GM12878 (cell line): ENCODE measurements at places on chromosomes 2 and 18. TPM values are rescaled to one million over a fixed set of nuclear protein-coding genes. Genes with fewer than 3 reads are reported as not detected.

DNA sequence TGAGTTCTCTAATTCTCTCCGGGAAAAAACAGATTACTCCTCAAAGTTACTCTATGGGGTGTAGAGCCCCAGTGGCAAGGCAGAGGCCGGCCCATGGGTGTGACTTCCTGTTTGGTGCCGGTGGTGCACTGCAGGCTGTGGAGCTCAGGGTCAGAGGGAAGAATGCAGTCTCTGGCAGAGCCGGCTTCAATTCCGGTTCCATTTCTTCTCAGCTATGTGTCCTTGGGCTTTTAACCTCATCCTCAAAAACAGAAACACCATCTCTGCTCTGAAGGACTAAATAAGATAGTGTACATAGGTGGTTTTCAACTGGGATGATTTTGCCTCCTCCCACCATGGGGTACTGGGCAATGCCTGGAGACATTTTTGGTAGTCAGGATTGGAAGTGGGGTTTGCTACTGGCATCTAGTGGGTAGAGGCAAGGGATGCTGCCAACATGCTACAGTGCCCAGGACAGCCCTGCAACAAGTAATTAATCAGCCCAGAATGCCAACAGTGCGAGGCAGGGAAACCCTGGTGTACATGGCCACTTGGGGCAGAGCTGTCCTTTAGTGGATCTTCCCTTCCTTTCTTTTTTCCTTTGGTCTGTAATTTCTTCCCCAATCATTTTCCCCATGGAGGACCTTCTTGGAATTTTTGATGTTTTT lies 81.2 kb downstream of the INSIG2 start:
- DNase-seq: no peak

DNA sequence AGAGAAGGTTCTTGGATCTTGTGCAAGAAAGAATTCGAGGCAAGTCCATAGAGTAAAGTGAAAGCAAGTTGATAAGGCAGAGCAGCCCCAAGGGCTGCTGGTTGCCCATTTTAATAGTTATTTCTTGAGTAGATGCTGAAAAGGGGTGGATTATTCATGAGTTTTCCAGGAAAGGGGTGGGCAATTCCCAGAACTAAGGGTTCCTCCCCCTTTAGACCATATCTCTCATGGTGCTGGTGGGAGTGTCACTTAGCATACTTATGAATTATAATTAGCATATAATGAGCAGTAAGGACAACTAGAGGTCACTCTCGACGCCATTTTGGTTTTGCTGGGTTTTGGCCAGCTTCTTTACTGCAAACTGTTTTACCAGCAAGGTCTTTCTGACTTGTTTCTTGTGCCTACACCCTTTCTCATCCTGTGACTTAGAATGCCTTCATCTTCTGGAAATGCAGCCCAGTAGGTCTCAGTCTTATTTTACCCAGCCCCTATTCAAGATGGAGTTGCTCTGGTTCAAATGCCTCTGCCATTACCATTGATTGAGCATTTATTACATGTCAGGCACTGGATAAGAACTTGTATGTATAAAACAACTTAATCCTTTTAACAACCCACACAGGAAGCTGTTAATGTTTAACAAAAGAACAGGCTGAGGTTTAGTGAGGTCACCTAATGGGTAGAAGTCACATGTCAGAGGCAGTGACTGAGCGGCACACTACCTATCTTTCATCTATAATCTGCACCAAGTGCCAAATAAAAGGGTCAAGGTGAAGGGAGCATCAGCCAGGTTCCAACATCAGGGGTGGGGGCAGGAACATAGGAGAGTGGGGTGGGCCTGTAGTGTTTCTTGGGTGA lies 250.9 kb downstream of the ICOS start:
- no peak for DNase-seq

GRCh38 chr2:109435901-109436598 lies 177.7 kb downstream of the SEPTIN10 start:
- DNase-seq: no peak

DNA sequence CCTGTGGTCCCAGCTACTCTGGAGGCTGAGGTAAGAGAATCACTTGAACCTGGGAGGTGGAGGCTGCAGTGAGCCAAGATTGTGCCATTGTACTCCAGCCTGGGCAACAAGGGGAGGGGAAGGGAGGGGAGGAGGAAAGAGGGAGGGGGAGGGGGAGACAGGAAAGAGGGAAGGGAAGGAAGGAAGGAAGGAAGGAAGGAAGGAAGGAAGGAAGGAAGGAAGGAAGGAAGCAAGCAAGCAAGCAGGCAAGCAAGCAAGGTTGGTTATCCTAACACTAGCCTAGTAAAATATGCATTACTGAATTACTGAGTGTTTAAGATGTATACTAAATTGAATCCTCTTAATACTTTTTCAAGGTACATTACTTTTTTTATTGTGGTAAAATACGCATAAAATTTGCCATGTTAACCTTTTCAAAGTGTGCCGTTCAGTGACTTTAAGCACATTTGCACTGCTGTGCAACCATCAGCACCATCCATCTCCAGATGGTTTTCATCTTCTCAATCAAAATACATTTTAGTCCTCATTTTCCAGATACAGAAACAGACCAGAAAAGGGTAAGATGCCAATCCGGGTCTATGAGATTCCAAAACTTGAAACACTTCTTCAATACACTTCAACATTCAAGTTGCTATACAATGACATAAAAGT lies 28.9 kb downstream of the NCKAP1 start:
- DNase-seq: no peak

GRCh38 chr2:74238879-74239278 lies 40.5 kb downstream of the MTHFD2 start:
- no peak for DNase-seq

KCTD1 gene
- 10.2 and 10.3 TPM in 2 replicates for total RNA-seq

GRCh38 chr2:218446547-218446946 lies 27.6 kb downstream of the VIL1 start:
- no peak for DNase-seq

DNA sequence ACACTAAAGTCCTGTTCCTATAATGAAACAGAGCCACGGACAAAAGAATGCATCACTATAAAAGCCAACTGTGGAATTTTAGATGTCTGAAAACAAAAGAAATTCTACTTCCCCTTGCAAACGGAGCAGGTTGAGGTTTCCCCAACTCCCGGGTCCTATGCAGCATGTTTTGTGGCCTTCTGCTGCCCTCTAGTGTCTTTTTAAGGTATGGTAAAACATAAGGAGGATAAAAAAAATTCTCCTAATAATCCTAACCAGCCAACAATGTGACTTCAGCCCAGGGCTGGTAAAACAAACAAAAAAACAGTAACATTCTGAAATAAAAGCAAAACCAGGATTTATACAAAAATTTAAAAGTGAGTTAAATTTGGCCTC lies 539.5 kb downstream of the NRXN1 start:
- DNase-seq: peak; percentile 5

- DNase-seq: no peak
These were observed 328.5 kb upstream of the FANCL start for GRCh38 chr2:58569475-58570185.

GRCh38 chr2:27959496-27959895 lies 69.0 kb downstream of the BABAM2 start:
- no peak for DNase-seq

DNA sequence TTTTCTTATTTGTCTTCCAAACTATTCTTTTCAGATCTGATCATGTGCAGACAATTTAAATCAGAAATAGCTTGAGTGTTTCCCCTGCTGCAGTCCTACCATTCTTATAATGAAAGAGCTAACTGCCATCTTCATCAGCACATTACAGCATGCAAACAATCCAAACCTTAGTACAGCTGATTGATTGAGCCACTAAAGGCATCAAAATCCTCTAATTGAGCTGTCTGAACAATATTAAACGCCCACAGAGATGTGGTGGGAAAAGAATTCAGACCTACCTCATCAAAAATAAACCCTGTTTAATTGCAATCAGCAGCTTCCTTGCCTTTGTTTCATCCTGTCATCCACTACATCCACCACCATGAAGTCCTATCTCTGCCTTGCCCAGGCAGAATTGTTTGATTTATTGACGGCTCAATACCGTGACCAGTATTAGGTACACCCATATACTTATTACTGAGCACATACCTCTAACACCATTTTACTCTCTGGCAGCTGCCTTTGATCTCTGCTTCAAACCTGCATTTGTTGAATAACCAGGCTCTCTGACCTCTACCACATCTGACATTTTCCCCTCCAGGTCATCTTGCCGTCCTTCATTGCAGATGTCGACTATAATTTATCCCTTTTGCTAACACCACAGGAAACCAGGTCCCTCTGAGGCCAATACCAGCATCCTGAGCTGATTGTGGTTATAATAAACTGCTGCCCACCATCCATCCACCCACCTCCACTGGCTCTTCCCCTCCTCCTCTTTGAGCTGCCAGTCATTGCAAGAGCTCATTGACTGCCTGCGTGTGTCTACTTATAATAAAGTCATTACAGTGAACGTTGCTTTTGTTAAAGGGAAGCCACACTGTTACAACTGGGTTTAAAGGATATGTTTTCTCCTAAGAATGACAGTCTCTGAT lies 78.5 kb downstream of the RBM43 start:
- DNase-seq: no peak

FBLN7 gene
- total RNA-seq: 0.10 TPM in 1 of 2 replicates, not detected in the other

DNA sequence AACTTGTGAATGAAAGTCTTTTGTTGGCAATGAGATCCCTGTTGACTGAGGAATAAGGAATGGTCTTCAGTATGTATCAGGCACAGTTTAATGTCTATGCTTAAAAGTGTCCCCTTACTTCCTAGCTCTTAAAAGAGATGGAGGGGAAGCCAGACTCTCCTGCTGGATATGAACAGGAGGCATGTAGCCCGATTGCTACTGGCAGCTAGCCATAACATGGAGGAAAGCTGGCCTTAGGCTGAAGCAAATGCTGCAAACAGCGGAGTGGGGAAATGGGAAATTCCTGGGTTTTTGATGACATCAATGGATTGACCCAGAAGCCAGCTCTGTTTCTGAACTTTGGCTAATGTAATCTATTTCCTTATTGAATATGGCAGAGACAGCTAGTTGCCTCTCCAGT lies 266.1 kb downstream of the SLC4A3 start:
- no peak for DNase-seq

EMILIN1 gene
- total RNA-seq: 1.6 and 1.7 TPM in 2 replicates

DNA sequence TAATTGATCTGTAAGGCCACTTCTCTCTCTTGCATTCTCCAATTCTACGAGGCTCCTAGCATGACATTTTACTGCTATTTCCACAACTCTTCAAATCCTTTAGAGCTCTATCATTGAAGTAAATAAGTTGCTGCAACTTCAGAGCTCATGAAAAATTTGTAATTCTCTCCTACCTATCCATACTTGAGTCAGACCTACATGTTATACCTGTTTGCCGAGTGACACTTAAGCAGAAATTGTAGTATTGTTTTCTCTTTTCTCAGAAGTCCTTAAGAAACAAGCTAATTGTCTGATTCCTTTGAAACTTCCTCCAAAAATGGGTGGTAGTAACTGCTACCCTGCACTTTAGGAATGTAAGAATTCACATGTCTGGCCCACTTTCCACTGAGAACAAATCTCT lies 26.1 kb downstream of the GALM start:
- DNase-seq: no peak

DNA sequence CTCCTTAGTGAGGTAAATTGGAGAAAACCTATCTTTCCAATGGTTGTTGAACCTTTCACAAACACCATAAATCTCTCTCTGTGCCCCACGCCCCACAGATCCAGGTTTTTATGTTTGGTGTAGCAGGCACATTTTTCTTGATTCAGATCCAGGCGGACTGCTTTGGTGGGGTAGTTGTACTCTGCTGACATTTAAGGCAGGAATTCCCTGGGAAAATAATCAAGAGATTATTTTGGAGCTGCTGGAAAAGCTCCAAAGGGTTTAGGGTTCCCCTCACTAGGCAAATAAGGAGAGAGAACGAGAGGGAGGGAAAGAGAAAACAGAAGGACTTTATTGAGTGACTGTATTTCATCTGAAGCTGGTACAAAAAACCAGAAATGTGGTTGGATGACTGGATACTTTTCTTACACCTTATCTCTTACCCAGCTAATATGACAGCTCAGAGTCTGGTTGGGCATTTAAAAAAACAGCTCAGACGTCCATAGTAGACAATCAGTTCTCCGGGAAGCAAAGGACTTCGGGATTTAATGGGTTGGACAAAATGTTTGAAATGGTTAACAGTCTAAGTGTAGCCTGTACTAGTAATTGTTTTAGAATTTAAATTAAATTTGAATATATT lies 3.6 kb upstream of the AQP4 start:
- DNase-seq: no peak

SCYGR5 gene
- not detected in 2 replicates for total RNA-seq

- no peak for DNase-seq
These were observed 92.9 kb downstream of the MAP4K4 start for GRCh38 chr2:101790416-101790815.

KIAA2012 gene
- total RNA-seq: not detected in 2 replicates

RAX gene
- total RNA-seq: not detected in 2 replicates

GRCh38 chr2:11330457-11331142 lies 13.8 kb downstream of the ROCK2 start:
- DNase-seq: no peak

DNA sequence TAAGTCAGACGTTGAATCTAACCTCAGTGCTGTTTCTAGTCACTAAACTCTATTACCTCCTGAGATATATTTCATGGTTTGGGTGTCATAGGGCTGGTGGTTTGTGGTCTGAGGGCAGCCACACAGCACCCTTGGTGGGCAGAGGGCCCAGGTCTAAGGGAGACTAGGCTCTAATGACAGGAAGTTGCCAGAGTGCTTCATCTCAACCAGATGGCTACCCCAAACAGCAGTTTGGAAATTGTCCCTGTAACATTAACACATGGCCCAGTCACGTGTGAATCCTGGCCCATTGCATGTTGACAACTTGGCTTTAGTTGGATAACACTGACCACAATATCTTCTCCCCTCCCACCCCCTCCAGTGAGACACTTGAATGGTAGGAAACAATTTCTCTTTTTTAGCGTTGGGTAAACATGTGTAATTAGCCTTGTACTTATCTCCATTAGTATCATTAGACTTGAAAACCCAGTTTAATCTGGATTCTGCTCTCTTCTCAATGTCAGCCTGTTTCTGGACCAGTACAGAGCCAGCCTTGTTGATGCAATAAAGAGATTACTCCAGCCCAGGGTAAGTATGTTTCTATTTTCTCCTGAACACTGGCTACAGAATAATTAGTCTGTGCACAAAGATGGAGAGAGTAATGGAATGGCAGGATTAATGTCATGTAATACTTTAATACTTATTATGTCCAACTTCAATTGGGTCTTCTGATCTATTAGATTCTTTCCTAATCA lies 187.8 kb upstream of the SIX3 start:
- DNase-seq: peak; percentile 64

- no peak for DNase-seq
These were observed 51.4 kb downstream of the ICOS start for GRCh38 chr2:203987959-203988358.

- DNase-seq: no peak
These were observed 233.2 kb downstream of the SLC8A1 start for GRCh38 chr2:40218679-40219078.

IL36G gene
- not detected in 2 replicates for total RNA-seq
